ENCODE measurements at places on chromosomes 16 and 17. TPM values are rescaled to one million over a fixed set of nuclear protein-coding genes. Genes with fewer than 3 reads are reported as not detected.

PRR15L gene
- 0.50 TPM for total RNA-seq

SNX20 gene
- not detected for total RNA-seq

RPAIN gene
- total RNA-seq, result 35.7 TPM

NIP7 gene
- total RNA-seq, result 48.4 TPM

MYH1 gene
- total RNA-seq, result not detected

PABPN1L gene
- not detected for total RNA-seq

KRT9 gene
- total RNA-seq, result 0.27 TPM

C1QTNF8 gene
- total RNA-seq, result not detected

HNF1B gene
- total RNA-seq, result not detected

DNAH17 gene
- total RNA-seq, result 1.2 TPM

CORO7 gene
- total RNA-seq, result 26.0 TPM

NLE1 gene
- total RNA-seq, result 22.2 TPM

DPEP2 gene
- total RNA-seq, result not detected

NR1D1 gene
- 2.0 TPM for total RNA-seq

ABCC11 gene
- 0.47 TPM for total RNA-seq

OR1E2 gene
- not detected for total RNA-seq

GP2 gene
- total RNA-seq, result not detected

SLC6A4 gene
- total RNA-seq, result not detected

KCNH4 gene
- not detected for total RNA-seq

TMEM100 gene
- total RNA-seq, result 0.50 TPM

B3GNT9 gene
- total RNA-seq, result 4.7 TPM

SPIRE2 gene
- 4.1 TPM for total RNA-seq

GAS7 gene
- not detected for total RNA-seq

KRT25 gene
- not detected for total RNA-seq

FOXL1 gene
- total RNA-seq, result 8.0 TPM

BHLHA9 gene
- total RNA-seq, result not detected

CCL17 gene
- not detected for total RNA-seq

CFAP97D1 gene
- total RNA-seq, result not detected

ITGB3 gene
- total RNA-seq, result 1.4 TPM

TCAP gene
- 0.43 TPM for total RNA-seq

SMTNL2 gene
- not detected for total RNA-seq

PYDC1 gene
- total RNA-seq, result not detected

ZFHX3 gene
- total RNA-seq, result 6.7 TPM

BAHCC1 gene
- total RNA-seq, result 2.2 TPM

HOXB6 gene
- 0.32 TPM for total RNA-seq

BRD7 gene
- total RNA-seq, result 69.7 TPM

ABCA8 gene
- total RNA-seq, result under 0.01 TPM

GIT1 gene
- total RNA-seq, result 83.4 TPM

SLC16A11 gene
- total RNA-seq, result not detected

NME4 gene
- total RNA-seq, result 74.4 TPM

TBX2 gene
- 2.9 TPM for total RNA-seq

RHBDL3 gene
- not detected for total RNA-seq

TEX19 gene
- not detected for total RNA-seq

IGFALS gene
- not detected for total RNA-seq

AXIN2 gene
- 0.67 TPM for total RNA-seq
